ELF-1 (cell line): ENCODE measurements at places on chromosomes 2 and 18.

- DNase-seq, result no peak
Measured at GRCh38 chr18:53033128-53033527, 693.1 kb downstream of the DCC start.

DNA sequence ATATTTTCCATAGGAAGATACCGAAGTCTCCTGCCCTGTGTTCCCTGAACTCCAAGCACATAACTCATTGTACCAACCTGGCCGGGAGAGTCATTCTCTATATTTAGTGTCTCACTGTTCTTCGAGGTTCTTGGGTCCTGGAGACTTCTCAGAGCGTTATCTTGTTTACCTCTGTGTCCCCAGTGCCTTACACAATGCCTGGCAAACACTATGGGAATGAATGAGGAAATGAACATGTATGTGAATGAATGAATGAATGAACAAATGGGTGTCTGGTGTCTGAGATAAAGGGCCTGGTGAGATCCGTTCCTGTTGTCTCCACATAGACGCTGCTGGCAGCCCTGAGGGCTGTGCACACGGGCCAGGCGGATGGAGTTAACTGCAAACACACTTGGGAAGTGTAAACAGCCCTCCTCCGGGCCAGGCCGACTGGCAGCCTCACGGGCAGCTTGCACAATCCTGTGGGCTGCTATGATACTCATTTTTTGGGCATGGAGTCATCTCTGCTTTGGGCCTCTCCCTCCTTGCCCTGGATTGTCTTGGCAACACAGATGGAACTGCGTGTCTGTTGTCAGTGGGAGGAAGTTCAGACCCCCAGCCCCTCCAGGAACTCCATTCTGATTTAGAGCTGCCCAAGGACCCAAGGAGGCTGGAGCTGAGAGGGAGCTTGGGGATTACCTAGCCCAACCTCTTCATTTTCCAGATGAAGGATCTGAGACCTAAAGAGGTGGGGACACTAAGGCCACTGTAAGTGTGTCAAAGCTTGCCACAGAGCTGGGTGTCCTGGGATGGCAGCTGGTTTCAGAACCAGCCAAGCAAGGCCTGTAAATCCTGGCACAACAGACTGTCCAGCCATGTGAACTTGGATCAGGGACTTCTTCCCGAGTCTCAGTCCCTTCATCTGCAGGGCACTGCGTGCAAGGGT, 124.4 kb downstream of the INHBB start:
- DNase-seq, result peak; percentile 35

- no peak for DNase-seq
Measured at GRCh38 chr2:17614174-17614930, 73.9 kb downstream of the VSNL1 start.

DNA sequence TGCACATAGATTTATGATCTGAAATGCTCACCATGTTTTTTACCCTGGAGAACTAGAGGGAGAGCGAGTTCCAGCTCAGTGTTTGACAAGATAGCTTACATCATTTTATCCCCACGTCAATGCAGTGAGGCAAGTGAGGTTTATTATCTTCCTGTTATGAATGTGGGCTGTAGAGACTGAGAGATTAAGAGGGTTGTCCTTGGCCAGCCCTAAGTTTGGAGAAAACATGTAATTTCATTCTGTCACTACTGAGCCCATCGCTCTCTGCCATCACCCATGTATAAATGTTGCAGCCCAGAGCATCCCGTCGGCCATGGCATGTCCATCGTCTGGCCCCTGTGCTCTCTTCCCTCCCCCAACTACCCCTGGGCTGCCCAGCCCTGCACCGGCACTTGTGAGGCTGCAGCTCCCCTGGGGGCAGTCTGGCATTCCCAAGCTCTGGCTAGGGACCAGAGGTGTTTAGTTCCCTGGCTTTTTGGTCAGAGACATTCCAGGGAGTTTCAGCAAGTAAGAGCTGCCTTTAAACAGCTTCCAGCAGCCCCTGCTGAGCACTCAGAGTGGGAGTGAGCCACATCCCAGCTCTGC, 136.7 kb downstream of the ANTXR1 start:
- DNase-seq, result peak; percentile 93

DNA sequence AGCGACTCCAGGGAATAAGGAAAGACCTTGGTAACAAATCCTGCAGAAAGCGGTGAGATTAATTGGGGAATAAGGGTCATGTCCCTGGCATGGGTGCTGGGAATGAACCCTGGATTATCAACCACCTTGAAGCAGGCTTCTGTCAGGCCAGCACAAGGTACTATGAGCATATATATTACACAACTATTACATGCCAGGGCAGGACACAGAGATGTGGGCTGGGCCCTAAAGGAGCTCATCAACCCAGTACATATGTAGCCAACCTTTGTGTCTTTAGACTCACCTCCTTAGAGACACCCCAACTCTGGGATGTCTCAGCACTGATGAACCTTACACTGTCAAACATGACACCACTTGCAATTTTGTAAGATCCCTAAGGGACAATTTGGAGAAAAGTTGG, 3.4 kb downstream of the SFXN5 start:
- no peak for DNase-seq
